Activated CD4-positive, alpha-beta memory T cell treated with anti-CD3 and anti-CD28 coated beads for 36 hours (primary cell): ENCODE measurements at places on chromosomes 6 and 20. TPM values are rescaled to one million over a fixed set of nuclear protein-coding genes. Genes with fewer than 3 reads are reported as not detected.
A peak's percentile ranks its signal among the peaks of the same experiment; 100 is the strongest.

Gene RRAGD
- total RNA-seq, result 16.4 TPM

DNA sequence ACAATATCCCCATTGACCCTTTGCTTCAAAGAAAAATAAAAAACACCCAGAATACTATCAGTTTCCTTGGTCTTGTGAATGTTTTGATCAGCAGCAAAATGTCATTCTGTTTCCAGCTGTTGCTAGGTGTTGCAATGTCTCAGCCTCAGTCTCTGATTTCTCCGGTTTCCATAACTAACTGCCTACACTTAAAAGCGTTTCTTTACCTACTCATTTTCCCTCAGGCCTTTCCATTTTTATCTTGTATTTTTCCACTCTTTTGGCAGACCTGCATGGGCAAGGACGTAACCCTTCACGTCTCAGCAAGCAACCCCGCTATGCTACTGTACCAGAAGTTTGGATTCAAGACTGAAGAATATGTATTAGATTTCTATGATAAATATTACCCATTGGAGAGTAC, 49.4 kb downstream of the KAT14 start:
- no peak overlapping the region for H3K27ac ChIP-seq
- peaks cover 29% of the 10 kb centered on the region for H3K36me3 ChIP-seq
- no peak overlapping the region for H3K4me3 ChIP-seq
- no peaks in the 10 kb centered on the region for H3K27me3 ChIP-seq
- no peak for DNase-seq

- H3K27ac ChIP-seq, result no peak overlapping the region
- H3K4me3 ChIP-seq, result no peak overlapping the region
- no peaks in the 10 kb centered on the region for H3K36me3 ChIP-seq
- peaks cover 8% of the 10 kb centered on the region for H3K27me3 ChIP-seq
Measured at GRCh38 chr6:56874328-56874727, 80.6 kb upstream of the BEND6 start.

- H3K36me3 ChIP-seq, result peaks cover 2% of the 10 kb centered on the region
- H3K27me3 ChIP-seq, result no peaks in the 10 kb centered on the region
- H3K27ac ChIP-seq, result no peak overlapping the region
- H3K4me1 ChIP-seq, result peaks cover 53% of the 10 kb centered on the region
Measured at GRCh38 chr6:157096522-157096921, 226.8 kb downstream of the TMEM242 start.

Gene IBTK
- total RNA-seq, result 32.1 TPM

Gene SLC32A1
- not detected for total RNA-seq

- no peaks in the 10 kb centered on the region for H3K27me3 ChIP-seq
- H3K27ac ChIP-seq, result no peak overlapping the region
- no peaks in the 10 kb centered on the region for H3K36me3 ChIP-seq
- H3K4me3 ChIP-seq, result no peak overlapping the region
- no peaks in the 10 kb centered on the region for H3K4me1 ChIP-seq
Measured at GRCh38 chr6:101195588-101195987, 197.9 kb upstream of the GRIK2 start.

DNA sequence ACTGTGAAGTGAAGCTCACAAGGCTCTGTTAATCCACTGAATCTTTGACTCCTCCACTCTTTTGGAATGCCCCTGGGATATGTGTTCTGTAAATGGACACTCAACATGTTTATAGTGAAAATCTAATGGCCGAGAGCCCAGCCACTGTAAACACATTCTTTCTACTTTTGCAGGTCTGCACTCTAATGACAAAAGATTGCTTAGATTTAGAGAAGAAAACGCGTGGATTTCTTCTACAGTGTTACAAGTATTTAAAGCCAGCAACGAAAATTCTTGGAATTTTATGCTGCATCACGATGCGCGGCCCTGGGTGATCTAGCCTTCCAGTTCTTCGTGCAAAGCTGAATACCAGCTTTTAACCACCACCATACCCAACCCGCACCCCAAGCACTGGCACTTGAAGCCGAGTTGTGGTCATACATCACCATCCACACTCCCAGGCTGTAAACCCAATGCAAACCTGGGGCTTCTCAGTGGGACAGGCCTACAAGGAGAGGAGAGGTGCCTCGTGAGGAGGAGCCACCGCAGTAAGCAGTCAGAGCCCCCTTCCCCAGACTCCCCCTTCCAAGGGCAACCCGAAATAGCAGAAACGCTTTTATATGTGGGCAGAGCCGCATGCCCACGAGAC, 3.7 kb upstream of the FOXO3 start:
- peaks cover 11% of the 10 kb centered on the region for H3K4me1 ChIP-seq
- peaks cover 4% of the 10 kb centered on the region for H3K36me3 ChIP-seq
- peak overlapping the region; percentile 38 for H3K27ac ChIP-seq
- no peaks in the 10 kb centered on the region for H3K27me3 ChIP-seq
- no peak for DNase-seq

Gene PHACTR1
- total RNA-seq, result not detected

DNA sequence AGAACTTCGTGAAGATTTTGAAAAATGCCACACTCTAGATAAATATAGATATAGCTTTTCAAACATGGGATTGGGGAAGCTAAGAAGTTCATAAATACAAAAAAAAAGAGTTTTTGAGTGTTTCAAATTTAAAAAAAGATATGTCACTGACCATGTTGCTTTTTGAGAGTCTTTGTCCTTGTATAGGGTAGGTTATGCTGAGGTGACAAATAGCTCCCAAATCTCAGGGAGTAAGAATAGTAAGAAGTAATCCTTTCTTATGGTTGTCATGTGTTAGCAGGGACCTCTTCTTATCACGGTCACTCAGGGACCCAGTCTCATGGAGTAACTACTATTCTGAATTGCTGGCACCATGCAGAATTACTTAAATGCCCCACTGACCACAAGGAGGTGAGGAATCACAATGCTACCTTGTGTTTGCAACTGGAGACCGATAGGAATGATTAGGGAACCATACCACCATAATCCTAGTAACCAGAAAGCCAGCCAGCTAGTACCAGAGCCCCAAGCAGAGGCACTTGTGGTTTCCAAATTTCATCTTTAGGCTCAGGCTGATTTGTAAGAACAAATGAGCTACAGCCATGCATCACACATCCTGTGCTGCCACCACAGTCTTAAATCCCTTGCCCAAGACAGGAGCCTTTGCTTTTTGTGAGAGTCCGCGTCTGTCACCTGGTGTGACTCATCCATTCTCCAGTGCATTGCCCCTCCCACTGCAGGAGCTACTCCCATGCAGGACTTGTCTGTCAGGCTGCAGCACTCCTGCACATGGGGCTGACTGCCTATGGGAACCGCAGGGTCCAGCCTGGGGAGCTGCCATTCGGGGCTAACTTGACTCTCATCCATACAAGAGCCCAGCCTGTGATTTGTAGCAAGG, 42.4 kb upstream of the ADGRF4 start:
- H3K36me3 ChIP-seq, result no peaks in the 10 kb centered on the region
- no peak overlapping the region for H3K4me3 ChIP-seq
- H3K4me1 ChIP-seq, result no peaks in the 10 kb centered on the region
- DNase-seq, result peak; percentile 62
- no peak overlapping the region for H3K27ac ChIP-seq
